ENCODE measurements at places on chromosomes 3 and 15.

GRCh38 chr3:98735296-98735695 is 27.8 kb upstream of the ST3GAL6 start:
- no peak for DNase-seq

DNA sequence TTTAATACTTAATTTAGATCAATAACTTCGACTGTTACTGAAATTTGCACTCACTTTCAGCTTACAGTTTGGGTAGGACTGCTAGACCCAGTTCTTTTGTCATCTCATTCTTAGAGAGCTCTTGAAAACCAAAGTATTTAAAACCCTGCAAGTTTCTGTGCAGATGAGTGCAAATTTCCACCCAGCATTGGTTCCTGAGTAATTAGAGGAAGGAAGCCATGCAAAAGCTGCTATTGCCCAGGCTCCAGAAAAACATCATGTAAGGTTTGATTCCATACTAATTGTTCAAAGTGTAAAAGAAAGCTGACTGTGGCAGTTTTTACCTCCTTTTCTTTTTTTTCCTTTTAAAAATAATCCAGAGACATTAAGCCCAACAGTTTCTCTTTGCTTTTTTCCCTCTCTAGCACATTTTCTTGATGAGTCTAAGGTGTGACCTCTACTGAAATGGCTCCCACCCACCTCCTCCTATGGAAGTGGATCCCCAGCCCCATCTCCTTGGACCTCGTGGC is 30.3 kb downstream of the ABHD2 start:
- no peak for DNase-seq

DNA sequence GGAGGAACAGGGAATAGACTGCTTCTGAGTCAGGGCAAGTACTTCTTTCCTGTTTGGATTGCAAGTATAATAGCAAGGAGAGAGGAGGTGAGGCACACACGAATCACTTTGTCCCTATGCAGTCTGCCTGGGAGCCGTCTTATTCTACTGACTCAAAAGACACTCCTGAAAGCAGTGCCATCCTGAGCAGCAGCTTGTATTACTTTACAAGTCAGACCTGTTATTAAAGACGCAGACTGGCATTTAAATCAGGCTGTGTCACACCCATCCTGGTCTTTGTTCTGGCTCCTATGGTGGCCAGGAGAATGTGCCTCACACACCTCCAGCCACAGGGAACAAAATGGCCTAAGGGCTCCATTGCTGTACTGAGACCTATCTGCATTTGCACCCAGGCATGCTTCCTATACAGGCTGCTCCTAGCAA is 17.9 kb upstream of the SQOR start:
- no peak for DNase-seq

GRCh38 chr15:93052090-93052879 is 36.7 kb downstream of the RGMA start:
- DNase-seq, result no peak

DNA sequence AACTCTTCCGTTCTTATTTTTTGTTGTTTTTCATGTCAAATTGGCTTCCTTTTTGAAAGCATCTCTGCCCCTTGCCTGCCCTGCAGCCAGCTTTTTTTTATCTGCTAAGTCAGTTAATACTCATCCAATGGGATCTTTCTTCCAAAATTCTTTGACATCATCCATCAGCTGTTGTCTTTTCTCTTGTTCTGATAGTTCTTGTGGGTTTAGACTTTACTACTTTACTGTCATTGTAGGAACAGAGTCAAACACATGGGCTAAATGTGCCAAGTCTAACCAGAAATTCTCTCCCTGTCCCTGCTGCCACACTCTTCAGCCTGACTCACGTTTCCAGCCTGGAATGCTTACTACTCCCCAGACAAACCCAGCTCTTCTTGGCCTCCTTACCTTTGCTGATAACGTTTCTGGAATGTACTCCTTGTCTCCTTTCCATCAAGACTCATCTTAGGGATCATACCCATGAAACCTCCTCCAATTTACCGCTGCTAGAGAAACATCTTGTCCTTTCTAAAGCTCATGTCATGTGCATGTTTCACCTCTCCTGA is 10.7 kb upstream of the VPS8 start:
- DNase-seq, result no peak

GRCh38 chr3:188764609-188765008 is 407.2 kb upstream of the TPRG1 start:
- no peak for DNase-seq

DNA sequence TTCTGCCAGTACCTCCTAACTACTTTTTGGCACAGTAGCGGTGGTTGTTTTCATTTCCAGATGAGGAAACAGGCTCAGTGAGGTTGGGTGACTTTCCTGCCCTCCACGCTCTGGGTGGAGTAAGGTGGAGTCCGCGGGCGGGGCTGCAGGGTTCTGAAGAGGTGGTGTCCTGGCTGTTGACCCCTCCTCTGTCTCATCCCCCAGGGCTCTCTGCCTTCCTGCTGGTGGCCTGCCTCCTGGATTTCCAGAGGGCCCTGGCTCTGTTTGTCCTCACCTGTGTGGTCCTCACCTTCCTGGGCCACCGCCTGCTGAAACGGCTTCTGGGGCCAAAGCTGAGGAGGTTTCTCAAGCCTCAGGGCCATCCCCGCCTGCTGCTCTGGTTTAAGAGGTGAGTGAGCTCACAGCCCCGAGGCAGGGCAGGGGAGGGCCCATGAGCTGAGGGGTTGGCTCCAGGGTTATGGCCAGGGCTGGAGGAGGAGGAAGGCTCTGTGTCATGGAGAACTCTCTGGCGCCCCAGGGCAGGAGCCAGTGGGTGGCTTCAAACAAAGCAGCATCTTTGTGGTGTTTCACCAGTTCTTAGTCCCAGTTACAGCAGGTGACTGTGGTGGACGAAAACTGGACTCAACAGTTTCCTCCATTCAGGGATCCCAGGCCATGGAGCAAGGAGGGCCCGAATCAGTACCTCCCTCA is 10.4 kb downstream of the SLC28A1 start:
- DNase-seq, result no peak

- DNase-seq, result no peak
Measured at GRCh38 chr15:51833772-51834171, 4.3 kb downstream of the TMOD3 start.

GRCh38 chr3:115254492-115255196 is 107.6 kb upstream of the ZBTB20 start:
- no peak for DNase-seq

GRCh38 chr3:182521339-182521738 is 272.0 kb upstream of the ATP11B start:
- DNase-seq, result no peak

GRCh38 chr3:45178183-45179023 is 32.2 kb upstream of the CDCP1 start:
- DNase-seq, result no peak

DNA sequence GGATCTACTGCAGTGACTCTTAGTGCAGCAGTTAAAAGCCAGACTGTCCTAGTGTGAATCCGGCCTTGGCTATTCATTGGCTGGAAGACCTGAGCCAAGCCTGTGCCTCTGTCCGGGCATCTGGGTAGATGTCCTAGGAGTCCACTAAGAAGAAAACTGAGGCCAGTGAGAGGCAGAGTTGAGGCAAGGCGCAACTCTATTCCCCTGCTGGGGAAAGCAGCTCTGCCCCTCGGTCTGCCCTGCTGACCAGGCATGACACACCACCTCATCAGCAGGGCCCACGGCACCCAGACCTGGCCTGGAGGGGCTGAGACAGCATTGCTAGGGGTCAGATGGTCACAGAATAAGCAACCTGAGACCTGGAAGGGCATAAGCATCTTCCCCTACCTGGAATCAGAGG is 46.7 kb upstream of the ABHD2 start:
- DNase-seq, result no peak

GRCh38 chr15:90159213-90159612 is 41.9 kb upstream of the SEMA4B start:
- no peak for DNase-seq

DNA sequence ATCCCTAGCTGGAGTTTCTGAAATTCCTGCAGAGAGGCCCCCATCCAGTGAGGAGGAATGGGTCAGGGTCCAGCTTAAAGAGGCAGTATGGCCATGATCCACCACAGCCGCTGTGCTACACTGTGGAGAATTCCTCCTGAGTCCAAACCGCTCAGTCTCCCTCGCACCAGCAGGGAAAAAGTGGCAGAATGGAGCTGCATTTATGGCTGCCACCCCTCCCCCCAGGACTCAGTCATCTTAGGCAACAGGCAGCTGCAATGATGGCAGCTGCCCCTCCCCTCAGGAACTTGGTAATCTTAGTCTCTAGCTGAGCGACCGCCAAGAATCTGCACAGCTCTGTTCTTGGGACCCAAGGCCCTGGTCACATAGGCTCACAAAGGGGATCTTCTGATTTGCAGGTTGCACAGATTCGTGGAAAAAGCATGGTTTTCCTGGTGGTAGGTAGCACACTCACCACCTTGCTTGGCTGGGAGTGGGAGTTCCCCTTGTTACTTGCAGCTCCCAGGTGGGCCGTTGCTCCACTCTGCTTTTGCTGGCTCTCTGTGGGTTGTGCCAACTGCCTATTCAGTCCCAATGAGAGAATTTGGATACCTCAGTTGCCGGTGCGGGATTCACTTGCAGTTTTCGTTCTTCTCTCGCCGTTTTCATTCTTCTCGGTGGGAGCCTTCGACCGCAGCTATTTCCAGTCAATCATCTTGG is 204.1 kb downstream of the STXBP5L start:
- DNase-seq, result no peak

DNA sequence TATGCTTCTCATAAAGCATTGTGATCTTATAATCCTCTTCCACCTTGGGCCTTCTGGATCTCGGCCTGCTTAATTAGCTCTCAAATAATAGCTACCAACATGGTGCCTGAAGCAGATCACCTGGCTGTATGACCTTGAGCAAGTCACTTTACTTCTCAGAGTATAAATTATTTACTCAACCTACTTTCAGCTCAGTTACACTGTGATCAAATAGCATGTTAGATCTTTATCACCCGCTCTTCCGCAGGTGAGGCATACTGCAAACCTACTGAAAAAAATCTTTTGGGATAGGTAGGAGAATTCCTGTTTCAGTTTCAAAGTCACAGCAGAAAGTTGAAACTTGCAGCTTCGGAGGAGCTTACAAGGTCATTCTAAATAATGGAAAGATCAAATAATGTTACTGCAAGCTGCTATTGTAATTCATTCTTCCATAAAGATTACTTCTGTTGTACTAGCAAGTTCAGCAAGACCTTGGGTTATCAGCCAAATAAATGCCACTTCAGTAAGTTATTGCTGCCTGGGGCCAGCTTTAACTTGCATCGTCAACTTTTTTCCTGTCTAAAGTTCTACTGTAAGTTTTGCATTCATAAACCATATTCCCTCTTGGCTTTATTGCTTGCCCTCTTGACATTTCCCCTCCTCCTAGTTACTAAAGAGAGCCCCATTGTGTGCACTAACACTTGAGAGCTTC is 268.4 kb upstream of the ATP11B start:
- no peak for DNase-seq

DNA sequence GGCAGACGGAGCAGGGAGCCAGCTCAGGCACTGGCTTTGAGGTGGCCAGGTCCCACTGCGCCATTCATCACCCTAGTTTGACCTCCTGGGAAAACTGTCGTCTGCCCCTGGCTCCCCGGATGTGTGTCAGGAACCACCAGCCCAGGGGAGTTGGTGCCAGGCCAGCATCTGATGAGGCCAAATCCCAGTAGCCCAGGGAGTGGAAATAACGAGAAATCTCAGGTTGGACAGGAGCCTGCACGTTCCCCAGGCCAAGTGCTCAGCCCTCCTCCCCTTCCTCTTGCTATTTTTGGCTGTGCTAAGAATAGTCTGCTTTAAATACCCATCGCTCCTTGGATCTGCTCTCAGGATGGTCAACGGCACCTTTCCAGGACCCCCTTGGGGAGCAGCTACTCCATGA is 93.1 kb upstream of the RPL32 start:
- no peak for DNase-seq

DNA sequence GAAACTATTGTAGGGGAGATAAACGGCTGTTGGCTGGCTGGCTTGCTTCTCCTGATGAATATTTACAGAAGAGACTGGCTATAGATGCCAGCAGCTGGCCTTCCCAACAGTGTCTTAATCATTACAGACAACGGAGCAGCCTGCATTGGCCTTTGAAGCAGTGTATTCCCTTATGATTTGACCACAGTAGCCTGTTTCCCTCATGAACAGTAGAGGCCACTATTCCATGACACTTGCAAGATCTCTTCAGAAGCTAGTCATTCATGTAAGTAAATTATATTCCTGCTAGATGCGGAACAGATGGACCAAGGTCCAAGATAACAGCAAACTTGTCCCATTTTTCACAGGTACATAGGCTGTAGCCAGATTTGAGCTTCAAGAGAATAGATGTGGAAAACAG is 47.3 kb downstream of the TMCO5A start:
- no peak for DNase-seq

GRCh38 chr15:66789029-66790025 is 87.3 kb downstream of the SMAD6 start:
- DNase-seq, result peak; percentile 35

- DNase-seq, result no peak
Measured at GRCh38 chr3:157091083-157091833, 68.7 kb downstream of the CCNL1 start.

- DNase-seq, result no peak
Measured at GRCh38 chr15:32951736-32952464, 234.1 kb downstream of the GREM1 start.

- DNase-seq, result no peak
Measured at GRCh38 chr15:52114261-52115055, 1.9 kb upstream of the BCL2L10 start.

DNA sequence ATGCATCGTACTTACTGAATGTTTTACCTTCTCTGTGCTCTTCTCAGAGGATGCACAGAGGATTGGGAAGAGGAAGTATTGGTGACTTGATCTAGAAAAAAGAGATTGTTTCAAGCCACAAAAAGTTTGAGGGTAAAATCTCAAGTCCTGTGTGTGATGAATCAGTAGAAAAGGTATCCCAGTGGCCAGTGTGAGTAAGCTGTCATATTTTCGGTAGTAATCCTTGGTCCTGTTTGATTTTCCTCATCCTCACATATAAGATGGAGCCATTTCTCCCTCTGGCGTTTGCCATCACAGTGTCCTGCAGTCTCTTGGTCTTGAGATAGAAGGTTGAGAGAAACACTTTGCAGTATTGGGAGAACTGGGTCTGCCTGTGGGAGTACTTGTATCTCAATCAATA is 166.8 kb downstream of the LPP start:
- DNase-seq, result peak; percentile 72

DNA sequence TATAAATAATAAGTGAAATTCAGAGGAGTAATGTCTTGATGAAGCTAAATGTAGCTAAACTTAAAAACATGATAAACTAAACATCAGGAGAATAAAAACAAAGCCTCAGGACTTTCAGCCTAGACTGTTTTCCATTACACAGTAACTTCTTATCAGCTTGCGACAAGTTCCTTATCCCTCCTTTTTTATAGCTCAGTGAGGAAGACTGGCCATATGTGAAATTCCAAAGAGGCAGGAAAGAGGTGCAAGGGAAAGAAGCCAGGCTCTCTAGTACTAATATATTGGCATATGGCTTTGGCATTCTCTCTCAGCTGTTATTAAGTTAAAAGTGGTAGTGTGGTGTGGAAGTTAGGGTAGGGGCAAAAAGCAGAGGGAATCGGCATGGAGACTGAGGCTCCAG is 4.4 kb downstream of the COX17 start:
- DNase-seq, result no peak

DNA sequence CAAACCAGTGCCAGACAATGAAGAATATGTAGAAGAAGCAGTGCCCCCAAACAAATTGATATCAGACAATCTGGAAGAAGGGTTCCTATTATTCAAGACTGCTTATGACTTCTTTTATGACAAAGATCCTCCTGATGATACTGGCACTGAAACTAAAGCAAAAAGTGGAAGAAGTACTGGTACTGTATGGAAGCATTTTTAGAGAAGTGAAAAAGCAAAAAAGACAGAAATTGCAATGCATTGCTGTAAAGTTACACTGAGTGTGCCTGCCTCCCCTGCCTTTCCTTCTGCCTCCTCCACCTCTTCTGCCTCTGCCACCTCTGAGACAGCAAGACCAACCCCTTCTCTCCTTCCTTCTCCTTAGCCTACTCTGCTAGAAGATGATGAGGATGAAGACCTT is 167.6 kb downstream of the PLCL2 start:
- DNase-seq, result no peak

All from non-pigmented ciliary epithelial cell (primary cell).